ENCODE measurements at places on chromosomes 12 and 14.

GRCh38 chr14:73287071-73287470 is 49.8 kb downstream of the PAPLN start:
- DNase-seq = no peak

GRCh38 chr14:53942970-53943750 is 13.5 kb downstream of the BMP4 start:
- DNase-seq = no peak

GRCh38 chr14:68308726-68309520 is 483.9 kb downstream of the ZFP36L1 start:
- DNase-seq = no peak

GRCh38 chr14:50520947-50521815 is 11.2 kb downstream of the MAP4K5 start:
- peak; percentile 10 for DNase-seq

GRCh38 chr14:87251011-87251410 is 742.0 kb downstream of the GALC start:
- no peak for DNase-seq

DNA sequence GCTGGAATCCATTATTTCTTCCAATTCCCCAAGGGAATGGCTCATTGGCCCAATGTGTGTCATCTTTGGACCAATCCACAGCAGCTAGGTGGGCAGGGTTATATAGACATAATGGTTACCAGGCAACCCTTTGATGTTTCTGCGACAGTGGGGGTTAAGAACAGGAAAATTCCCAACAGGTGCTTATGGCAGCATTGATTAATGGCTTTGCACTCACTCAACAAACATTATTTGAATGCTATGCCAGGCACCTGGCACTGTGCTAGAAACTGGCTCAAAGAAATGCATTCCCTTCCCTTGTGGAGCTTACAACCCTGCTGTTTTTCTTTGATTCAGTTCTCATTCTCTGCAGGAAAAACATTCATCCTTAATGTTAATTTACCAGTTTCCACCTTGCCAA is 1221.0 kb downstream of the AACS start:
- no peak for DNase-seq

GRCh38 chr12:93059925-93060665 is 131.0 kb upstream of the EEA1 start:
- DNase-seq = no peak

- no peak for DNase-seq
Observed at GRCh38 chr14:77593501-77593961, 22.9 kb downstream of the SPTLC2 start.

DNA sequence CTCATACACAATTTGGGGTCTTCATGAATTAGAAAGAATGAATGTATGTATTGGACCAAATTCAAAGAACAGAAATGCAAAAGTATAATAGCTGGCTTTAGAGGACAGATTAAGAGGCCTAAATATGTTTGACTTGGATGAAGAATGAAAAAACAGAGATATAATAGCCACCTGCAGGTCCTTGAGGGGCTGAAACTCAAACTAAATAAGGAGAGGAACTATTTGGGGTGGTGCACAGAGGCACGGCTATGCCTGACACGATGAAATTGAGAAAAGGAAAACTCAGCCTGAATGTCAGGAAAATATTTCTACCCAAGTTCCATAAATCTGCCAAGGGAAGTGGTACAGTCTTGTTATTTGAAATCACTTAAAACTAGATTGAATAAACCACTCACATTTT is 222.9 kb upstream of the DDHD1 start:
- no peak for DNase-seq

GRCh38 chr12:92192360-92192759 is 46.7 kb upstream of the BTG1 start:
- no peak for DNase-seq

DNA sequence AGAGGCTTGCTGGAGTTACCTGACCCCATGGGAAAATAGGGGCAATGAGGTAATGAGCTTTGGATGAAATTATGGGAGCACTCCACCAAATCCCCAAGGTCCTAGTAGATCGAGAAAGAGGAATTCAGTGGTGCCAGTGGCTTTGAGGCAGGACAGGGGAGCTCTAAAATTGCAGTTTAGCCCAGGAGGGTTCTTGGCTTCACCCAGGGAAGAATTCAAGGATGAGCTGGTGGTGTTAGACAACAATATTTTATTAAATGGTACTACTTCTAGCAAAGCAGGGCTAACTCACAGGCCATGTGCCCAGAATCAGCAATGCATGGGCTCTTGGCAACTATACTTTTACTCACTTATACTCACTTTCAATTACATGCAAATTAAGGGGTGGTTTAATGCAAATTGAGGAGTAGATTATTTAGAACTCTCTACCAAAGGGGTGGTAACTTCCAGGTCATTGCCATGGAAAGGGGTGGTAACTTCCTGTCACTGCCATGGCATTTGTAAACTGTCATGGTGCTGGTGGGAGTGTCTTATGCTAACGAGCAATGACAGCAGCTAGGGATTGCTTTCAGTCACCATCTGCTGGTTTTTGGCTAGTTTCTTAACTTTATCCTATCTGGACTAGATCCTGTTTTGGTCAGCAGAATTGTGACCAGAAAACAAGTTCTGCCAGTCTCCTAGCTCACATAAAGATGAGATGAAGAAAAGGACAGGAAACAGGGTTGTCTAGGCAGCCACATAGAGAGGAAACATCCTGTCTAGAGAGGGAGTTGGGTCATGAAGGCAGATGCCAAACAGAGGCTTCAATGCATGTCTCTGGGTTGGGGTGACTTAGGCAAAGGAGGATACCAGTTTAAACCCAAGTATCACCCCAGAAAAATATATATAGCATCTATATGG is 64.7 kb downstream of the ZNF641 start:
- no peak for DNase-seq

DNA sequence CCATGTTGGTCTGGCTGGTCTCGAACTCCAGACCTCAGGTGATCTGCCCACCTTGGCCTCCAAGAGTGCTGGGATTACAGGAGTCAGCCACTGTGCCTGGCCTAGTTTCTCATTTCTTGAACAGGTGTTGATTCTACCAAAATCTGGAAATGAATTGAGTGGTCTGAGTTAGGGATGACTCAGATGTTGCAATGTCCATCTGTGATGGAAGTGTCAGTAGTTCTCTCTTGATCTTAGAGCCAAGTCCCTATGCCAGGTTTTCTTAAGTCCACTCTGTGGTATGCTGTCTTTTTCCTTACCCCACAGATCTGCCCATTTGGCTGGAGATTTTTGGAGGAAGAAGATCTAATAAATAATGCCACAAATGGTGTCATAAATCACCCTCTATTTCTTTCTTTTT is 12.6 kb downstream of the SNAPC1 start:
- no peak for DNase-seq

- DNase-seq = no peak
Observed at GRCh38 chr14:22471545-22472121, 117.4 kb downstream of the DAD1 start.

- no peak for DNase-seq
Observed at GRCh38 chr14:57732463-57733285, 133.2 kb downstream of the SLC35F4 start.

- DNase-seq = no peak
Observed at GRCh38 chr12:48678551-48679185, 3.4 kb downstream of the KANSL2 start.

- DNase-seq = peak; percentile 54
Observed at GRCh38 chr12:6852651-6853354, 853 bp downstream of the USP5 start.

DNA sequence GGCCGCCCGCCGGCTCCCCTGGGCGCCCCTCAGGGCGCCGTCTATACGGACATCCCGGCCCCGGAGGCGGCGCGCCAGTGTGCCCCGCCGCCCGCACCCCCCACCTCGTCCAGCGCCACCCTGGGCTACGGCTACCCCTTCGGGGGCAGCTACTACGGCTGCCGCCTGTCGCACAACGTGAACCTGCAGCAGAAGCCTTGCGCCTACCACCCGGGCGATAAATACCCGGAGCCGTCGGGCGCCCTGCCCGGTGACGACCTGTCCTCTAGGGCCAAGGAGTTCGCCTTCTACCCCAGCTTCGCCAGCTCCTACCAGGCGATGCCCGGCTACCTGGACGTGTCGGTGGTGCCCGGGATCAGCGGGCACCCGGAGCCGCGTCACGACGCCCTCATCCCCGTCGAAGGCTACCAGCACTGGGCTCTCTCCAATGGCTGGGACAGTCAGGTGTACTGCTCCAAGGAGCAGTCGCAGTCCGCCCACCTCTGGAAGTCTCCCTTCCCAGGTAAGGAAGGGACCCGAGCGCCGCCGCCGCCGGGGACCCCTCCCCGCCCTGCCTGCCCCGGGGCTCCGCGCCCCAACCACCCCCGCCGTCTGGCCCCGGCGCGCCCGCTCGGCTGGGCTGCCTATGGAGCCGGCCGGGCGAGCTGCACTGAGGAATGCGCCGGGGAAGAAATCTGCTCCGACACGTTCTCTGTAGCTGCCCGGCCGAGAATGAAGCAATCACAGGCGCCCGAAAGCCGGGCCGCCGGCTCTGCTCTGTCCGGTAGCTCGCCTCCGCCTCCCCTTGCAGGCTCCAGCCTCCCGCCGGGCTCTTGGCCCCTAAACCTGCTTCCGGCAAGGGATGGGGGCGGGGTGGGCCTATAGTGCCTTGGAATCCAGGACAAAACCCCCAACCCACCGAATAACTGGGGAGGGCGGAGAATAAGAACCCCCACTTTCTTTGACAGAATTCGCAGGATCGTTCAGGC is 794 bp downstream of the HOXC13 start:
- DNase-seq = no peak

GRCh38 chr12:103850429-103850828 is 9.4 kb upstream of the NT5DC3 start:
- DNase-seq = no peak

GRCh38 chr14:99118946-99119345 is 153.1 kb downstream of the BCL11B start:
- no peak for DNase-seq

DNA sequence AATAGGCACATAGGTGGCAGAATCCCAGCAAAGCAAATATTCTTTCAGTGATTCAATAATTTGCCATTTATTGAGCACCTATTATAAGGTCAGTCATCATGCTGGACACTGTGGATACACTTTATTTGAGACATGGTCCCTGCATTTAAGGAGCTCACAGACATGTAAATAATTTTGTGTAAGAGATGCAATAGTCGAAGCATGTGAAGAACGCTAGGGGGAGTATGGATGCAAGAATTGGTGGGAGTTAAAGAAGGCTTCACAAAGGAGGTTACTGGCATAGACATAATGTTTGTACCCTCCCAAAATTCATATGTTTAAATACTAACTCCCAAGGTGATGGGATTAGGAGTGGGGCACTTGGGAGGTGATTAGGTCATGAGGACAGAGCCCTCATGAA is 260.6 kb upstream of the GARIN6 start:
- DNase-seq = no peak

DNA sequence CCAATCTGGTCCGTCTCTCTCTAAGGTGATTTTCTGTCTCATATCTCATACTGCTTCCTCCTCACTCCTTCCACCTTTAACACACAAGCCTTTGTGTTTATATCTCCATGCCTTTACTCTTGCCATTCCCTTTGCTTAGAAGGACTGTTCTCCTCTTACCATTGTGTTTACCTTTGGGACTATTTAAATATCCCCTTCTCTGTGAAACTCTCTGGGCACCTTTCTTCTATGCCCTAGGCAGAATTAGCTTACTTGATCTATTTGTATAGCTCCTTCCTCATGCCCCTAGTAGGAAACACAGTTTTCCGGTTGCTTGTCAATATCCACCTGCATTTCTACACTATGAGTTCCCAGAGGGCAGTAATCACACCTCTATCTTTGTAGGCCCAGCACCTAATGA is 3.9 kb upstream of the AMHR2 start:
- DNase-seq = no peak

GRCh38 chr14:52895000-52895399 is 55.9 kb downstream of the FERMT2 start:
- DNase-seq = no peak

DNA sequence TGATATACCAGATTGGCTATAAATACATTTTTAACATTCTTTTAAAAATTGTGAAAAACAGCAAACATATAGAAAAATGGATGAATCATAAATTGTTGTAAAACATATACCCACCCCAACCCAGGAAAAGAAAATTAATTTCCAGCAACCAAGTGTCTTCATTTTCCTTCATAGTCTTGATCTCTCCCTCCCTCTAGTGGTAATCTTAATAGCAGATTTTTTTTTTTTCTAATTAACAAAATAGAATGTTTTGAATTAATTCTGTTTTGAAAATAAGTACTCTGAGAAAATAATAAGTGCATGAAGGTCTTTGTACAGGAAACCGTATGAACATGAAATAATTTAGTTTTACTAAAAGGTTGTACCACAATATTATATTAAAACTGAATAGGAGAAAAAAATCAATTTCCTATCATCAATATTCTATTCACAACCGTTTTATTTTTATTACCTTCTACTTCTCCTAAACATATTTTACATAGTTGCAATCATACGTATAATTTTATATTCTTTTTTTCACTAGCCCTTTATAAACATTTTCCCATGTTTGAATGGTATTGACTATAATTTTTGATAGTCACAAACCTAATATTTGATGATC is 7.0 kb downstream of the ETNK1 start:
- DNase-seq = no peak

- no peak for DNase-seq
Observed at GRCh38 chr14:54922598-54922997, 20.0 kb upstream of the GCH1 start.

- DNase-seq = no peak
Observed at GRCh38 chr12:66638666-66639065, 40.2 kb downstream of the GRIP1 start.

DNA sequence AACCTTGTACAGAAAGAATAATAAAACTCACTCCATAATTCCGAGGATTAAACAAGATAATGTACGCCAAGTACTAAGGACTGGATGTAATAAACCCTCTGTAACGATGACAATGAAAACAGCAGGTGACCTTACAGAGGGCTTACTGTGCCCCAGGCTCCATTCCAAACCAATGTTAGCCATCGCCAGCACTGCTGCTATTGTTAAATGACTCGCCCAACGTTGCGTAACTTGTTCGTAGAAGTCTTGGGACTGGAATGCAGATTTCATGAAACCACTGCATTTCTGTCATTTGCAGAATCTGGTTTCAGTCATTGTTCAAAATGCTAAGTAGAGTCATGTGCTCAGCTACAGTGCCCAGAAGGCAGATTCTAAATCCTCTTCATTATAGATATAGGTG is 728 bp upstream of the STON2 start:
- no peak for DNase-seq

DNA sequence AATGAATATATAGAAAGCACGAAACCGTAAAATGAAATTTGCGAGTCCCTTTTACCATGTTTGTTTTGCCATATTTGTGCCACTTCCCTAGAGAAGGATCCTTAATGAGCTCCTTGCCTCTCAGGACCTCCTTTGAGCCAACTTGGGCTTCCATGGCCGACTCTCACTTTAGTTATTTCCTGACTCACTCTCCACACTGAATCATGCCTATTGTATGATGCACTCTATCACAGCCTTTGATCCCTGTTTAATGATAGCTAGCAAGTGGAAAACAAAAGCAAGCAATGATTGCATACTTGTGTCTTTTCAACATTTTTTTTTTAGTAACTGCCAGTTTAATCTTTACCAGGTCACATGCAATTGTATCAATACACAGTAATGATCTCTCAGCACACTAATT is 153.2 kb downstream of the CCER1 start:
- DNase-seq = no peak

Data from activated CD4-positive, alpha-beta T cell treated with anti-CD3 and anti-CD28 coated beads, Interleukin-2, amount 50 U/mL, for 1 hour (primary cell).